ENCODE measurements at places on chromosomes 11 and 22.

DNA sequence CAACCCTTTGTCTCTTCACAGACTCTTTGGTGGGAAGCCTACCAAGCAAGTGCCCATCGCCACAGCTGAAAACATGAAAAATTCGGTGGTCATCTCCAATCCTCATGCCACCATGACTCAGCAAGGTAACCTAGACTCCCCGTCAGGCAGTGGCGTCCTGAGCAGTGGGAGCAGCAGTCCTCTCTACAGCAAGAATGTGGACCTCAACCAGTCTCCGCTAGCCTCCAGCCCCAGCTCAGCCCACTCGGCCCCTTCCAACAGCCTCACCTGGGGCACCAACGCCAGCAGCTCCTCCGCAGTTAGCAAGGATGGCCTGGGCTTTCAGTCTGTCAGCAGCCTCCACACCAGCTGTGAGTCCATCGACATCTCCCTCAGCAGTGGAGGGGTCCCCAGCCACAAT lies 111.6 kb downstream of the DBX1 start:
- DNase-seq, result no peak

DNA sequence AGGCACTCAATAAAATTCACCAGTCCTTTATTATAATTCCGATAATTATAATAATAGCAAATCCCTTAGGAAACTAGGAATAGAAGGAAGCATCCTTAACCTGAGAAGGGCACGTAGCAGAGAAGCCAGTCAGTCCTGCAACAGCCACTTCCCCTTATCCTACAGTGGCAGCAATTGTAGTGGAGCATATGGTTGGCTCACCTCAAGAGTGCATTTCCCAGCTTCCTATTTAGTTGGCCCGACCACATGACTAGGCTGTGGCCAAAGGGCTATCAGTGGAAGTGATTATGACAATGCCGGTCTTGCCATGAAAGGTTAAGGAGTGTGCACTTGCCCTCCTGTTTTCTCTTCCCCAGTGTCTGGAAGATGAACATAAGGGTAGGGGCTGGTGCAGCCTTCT lies 27.0 kb downstream of the TESMIN start:
- DNase-seq, result no peak

- no peak for DNase-seq
Measured at GRCh38 chr22:22871536-22872278, 15.9 kb upstream of the IGLL5 start.

GRCh38 chr11:36534276-36534840 lies 24.3 kb upstream of the TRAF6 start:
- DNase-seq, result no peak

DNA sequence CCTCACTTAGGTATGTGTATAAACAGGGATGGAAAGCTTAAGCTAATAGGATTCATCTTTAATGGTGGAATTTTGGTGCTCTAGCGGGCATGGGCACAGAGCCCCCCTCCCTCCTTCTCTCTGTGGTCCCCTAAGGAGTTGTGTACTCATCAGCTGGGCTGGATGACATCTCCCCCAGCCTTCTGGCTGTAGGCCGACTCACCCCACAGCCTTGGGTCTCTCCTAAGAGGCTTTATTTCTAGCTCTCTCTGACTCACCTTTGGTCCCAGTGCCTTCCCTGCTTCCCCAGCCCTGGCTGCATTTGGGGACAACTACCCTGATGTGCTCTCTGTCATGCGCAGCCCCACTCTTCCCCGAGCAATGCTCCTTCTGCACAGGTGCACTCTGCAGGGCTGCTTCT lies 26.9 kb downstream of the SLC6A5 start:
- no peak for DNase-seq

GRCh38 chr11:76661834-76662434 lies 8.6 kb downstream of the LRRC32 start:
- DNase-seq, result no peak

- no peak for DNase-seq
Measured at GRCh38 chr11:34353881-34354280, 3.9 kb downstream of the ABTB2 start.

GRCh38 chr22:23121000-23121421 lies 20.8 kb downstream of the RSPH14 start:
- no peak for DNase-seq

DNA sequence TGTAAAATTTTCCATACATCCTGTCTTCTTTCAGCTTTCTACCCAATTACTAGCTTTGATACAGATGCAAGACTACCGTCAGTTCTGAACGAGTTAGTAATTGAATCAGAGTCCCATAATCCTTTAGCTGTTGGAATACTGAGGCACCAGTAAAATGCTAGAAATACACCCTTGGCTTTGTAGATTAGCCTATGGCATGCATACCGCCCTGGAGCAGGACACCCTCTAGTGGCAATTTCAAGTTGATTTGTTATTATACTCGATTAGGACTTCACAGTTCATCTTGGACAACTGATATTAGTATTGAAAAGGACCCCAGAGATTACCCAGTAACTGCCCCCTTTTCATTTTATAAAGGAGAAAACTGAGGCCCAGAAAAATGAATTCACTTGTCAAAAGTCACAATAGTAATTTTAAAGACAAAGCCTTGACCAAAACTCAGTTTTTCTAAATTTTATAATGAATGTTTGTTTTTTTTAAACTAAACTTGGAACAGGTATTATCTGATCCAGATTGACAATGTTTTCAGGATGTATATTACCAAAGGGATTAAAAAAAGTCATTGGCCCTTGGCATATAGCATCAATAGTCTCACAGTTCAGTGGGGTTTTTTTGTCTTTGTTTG lies 72.6 kb downstream of the HIPK3 start:
- peak; percentile 67 for DNase-seq

DNA sequence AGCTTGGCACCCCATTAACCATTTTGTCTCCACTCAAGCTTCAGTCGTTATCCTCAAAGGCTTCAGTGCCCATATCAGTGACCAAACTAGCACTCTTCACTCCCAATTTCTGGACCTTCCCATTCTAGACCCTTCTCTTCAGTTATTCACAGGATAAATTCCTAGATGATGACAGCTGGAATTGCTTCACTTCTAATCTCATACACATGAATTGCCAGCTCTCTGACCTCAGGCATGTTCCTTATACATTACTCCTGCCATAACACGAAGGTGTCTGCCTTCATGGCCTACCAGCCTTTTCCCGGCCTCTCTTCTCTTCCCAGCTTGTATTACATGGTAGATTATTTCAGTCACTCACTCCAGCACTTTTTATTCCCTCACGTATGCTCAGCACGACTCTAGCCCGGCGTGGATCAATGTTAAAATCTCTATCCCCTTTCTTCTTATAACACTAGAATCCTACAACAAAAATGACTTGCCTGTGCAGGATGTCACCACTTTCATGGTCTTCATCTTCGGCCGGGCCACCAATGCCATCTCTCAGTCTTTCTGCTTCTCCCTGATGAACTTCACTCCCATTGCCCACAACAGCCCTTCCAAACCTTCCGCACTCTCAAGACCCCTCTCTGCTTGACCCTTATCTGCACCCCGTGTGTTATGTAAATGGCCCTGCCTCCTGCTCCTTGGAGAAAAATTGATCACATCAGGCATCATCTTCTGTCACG lies 36.9 kb downstream of the EIF3F start:
- DNase-seq, result no peak

DNA sequence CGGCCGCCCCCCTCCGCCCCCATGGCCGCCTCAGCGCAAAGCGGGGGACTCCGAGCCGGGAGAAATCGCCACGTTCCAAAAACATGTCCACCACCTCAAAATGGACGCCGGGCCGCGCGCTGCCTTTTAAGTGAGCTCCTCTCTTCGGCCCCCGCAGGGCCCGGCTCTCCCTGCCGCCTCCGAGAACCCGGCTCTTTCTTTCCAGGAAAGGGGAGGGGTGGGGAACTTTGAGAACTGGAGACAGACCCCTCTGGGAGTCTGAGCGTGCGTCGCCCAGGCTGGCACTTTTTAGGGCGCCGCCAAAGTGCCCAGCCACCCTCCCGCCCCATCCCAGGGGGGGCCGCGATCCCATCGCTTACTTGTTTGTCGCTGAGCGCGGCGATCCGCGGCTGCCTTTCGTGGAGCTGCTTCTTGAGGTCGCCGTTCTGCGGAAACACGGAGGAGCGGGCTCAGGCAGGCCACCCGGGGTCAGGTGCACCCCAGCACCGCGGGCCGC lies 1.6 kb downstream of the PHF21B start:
- DNase-seq, result no peak

DNA sequence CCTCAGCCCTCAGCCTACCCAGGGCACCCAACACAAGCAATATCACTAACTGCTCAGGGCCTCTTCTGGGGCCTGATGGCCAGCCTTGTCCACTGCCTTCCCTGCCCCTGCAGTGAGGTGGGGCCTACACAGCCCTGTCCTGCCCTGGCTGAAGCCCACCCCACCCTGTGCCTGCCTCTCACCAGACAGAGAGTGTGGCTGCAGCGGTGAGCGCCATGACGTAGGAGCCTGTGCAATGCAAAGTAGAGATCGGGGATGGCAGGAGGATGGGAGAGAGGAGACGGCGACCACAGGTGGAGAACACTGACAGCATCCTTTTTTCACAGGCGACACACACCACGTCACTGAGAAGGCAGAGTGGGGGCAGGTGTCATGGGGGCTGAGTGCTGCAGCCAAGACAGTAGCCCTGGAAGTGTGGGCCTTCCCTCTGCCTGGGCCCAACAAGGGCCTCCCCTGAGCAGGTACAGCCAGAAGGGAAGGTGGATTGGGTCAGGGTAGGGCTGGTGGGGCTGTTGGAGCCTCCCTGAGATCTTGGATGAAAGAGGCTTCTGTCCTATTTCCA lies 65.3 kb upstream of the CLTCL1 start:
- no peak for DNase-seq

- no peak for DNase-seq
Measured at GRCh38 chr11:60633645-60634044, 65.8 kb upstream of the MS4A8 start.

- no peak for DNase-seq
Measured at GRCh38 chr22:46855681-46856080, 93.2 kb downstream of the TBC1D22A start.

- no peak for DNase-seq
Measured at GRCh38 chr11:67261640-67261945, 4.7 kb upstream of the GRK2 start.

- DNase-seq, result no peak
Measured at GRCh38 chr11:66953081-66953833, 4.9 kb downstream of the PC start.

DNA sequence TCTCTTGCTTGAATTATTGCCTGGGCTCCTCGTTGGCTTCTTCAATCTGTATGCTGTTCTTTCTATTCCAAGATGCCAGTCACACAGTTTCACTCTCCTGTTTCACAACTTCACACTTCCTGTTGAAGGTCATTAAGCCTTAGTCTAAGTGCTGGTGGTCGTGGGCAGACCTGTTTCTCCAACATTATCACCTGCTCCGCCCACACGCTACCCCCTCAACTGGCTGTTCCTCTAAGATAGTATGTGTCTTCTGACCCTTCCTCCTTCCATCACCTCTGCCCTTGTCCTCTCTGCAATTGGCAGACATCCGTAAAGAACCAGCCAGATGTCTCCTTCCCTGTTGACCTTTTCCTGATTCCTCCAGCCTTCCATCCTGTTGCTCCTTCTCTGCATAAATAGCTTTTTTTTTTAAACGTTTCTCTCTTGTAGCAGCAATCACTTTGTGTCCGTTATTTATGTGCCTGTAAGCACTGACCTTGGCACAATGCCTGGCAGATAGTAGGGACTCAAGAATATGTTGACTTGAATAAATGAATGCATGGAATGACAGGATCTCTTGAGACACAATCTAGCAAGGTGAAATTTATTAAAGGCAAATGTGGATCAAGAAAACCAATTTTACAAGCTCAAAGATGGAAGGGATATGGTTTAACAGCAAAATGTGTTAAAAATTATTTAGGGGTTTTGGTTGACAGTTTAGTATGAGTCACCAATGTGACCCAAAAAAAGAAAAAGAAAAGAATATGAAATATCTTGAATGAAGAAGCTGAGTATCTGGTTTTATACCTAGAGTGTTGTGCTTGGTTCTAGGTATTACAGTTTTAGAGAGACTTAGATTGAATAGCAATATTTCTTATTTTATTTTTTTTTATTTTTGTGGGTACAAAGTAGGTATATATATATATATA lies 12.6 kb downstream of the DIXDC1 start:
- no peak for DNase-seq

DNA sequence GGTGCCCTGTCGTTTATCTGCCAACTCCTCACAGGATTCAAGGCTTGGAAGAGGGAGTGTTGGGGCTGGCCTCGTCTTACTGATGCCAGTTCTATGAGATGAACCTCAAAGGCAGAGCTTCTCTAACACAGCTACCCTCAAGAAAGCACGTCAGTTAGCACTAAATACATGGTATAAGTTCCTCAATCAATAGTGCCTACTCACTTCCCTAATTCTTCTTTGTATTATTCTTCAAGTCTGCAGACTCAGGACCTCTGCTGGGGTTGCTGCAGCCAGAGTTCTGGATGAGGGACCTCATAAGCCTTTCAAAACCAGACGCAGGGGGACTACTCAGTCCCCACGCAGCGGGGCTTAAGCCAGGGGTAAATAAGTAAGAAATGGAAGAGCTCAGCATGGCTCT lies 118.3 kb downstream of the VPREB1 start:
- DNase-seq, result no peak

DNA sequence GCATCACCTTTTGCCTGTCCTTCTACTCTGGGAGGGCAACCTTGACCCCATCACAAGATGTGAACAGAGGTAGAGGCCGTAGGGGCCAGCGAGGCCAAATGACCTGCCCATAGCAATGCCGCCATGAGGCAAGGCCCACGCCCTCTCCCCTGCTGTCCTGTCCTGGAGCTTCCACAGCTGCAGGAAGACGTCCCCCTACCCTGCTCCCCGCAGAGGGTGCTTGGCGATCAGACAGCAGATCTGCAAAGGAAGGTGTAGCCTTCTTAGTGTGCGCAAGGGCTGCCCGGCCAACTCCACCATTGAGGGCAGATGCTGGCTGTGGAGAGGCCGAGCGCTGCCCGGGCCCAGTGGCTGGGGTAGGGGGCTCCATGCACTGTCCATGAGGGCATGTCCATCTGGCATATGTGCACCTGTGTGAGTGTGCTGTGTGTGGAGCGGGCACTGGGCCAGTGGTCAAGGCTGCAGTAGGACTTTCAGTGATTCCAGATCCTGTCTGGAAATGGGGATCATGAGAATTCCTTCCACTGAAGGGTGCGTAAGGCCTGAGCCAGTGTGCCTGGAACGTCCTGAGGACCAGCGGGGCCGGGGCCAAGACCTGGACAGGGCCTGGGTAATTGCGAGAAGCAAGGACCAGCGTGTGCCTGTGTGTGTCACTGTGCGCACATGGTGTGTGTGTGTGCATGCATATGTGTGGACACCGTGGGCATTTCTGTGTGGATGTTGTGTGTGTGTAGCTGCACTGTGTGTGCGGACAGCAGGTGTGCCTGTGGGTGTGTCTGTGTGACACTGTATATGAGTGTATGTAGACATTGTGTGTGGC lies 11.0 kb downstream of the TRPM5 start:
- DNase-seq, result no peak

- no peak for DNase-seq
Measured at GRCh38 chr11:128501632-128502549, 85.5 kb downstream of the ETS1 start.
